ENCODE measurements at places on chromosomes 3 and 15. TPM values are rescaled to one million over a fixed set of nuclear protein-coding genes. Genes with fewer than 3 reads are reported as not detected.

The SCAANT1 gene
- total RNA-seq, result not detected

The ROBO2 gene
- 0.37 TPM for total RNA-seq

The COL8A1 gene
- 62.4 TPM for total RNA-seq

The ATXN7 gene
- 11.9 TPM for total RNA-seq

The SUSD5 gene
- total RNA-seq, result 4.1 TPM

The SPINK8 gene
- not detected for total RNA-seq

The ITGA11 gene
- 2.8 TPM for total RNA-seq

The IL17RB gene
- total RNA-seq, result 0.11 TPM

The STRIT1 gene
- not detected for total RNA-seq

The BRPF1 gene
- 17.4 TPM for total RNA-seq

The SOX14 gene
- not detected for total RNA-seq

The GALNT15 gene
- 3.4 TPM for total RNA-seq

The SHC4 gene
- total RNA-seq, result 1.7 TPM

The ABI3BP gene
- 7.0 TPM for total RNA-seq

The MAP1A gene
- total RNA-seq, result 90.5 TPM

The DGKG gene
- 6.3 TPM for total RNA-seq

The P3H2 gene
- total RNA-seq, result 14.1 TPM

The ZNF80 gene
- total RNA-seq, result not detected

The EPHB1 gene
- total RNA-seq, result 0.12 TPM

The CCK gene
- total RNA-seq, result 0.62 TPM

The WDR93 gene
- total RNA-seq, result under 0.01 TPM

Measured in uterine smooth muscle cell (primary cell).